Activated CD4-positive, CD25-positive, alpha-beta regulatory T cell treated with anti-CD3 and anti-CD28 coated beads, Interleukin-2, amount 50 U/mL, for 72 hours (primary cell): ENCODE measurements at places on chromosomes 7 and 10.

DNA sequence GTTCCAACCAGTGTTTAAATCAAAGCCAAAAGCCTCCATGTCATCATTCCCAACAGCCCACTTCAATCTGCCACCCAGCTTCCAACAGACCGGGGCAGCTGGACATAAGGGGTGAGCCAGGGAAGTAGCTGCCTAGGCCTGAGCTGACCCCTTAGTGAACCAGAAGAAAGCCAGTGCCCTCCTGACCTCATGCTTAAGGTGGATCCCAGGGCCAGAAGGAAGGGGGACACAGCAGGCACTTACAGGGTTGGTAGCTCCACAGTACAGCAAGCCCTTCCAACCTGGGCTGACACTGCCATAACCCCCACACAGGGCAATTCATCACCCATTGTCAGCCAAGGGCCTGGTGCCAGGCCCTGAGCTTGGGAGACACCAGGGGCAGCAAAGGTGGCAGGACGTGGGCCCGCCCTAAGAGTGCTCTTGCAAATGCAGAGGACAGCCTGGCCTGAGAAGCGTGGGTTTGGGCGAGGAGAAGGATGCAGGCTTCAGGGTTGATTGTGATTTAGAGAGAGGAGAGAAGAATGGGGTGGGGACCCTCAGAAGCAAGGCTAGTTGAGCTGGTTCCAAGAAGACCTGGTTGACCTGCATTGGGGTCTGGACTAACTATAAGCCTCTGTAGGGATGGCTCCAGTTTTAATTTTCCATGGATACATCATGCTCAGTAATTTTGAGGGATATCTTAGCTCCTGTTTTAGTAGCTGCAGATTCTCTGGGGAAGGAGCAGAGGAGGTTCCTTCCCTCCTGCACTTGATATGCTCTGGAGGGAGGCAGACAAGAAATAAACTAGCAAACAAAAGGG lies 3.1 kb upstream of the CYP26A1 start:
- DNase-seq = no peak

DNA sequence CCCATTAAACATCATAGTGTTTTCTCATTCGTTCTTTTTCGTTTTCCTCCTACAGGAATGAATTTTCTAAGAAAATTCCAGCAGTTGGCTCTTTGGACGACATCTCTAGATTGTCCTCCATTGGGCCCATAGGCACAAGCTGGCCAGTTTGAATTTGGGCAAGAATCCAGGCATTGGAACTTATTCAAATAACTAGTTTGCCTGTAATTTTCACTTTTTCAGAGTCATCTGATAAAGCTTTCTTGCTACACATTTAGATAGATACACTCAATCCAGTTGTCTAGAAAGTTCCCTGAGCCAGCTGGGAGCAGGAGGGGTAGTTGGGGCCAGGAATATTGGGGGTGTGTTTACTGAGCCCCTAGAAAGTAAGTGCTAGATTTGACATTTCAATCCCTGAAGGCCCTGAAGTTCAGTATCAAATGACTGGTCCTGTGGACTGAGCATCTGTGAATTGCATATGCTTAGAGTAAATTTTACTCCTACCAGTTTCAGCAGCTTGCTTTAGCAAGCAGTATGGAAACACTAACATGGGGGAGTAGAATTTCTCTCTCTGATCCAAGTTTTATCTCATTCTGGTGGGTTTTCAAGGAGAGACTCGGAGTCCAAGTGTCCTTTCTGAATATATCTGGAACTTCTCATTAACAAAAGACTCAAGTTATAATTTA lies 5.2 kb downstream of the EGFR start:
- no peak for DNase-seq

DNA sequence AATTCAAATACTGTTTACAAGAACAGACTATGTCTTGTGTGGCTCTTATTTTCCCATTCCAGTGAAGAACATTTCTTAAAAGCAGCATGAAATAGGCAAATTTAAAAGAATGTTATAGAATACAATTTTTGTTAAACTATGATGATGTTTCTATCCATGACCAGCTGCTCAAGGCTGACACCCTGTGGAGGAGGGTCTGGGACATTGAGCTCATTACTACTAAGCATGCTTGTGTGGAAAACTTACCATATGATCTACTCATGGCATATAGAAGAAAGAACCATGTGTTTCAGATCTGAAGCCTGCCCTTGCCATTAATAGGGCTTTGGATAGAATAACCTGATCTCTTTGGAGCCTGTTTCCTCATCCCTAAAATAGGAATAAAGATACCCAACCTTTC lies 125.0 kb downstream of the FOXP2 start:
- no peak for DNase-seq

GRCh38 chr10:126315494-126316177 lies 72.6 kb downstream of the ADAM12 start:
- DNase-seq = no peak

- no peak for DNase-seq
Measured at GRCh38 chr7:115216652-115217051, 294.8 kb downstream of the MDFIC start.

DNA sequence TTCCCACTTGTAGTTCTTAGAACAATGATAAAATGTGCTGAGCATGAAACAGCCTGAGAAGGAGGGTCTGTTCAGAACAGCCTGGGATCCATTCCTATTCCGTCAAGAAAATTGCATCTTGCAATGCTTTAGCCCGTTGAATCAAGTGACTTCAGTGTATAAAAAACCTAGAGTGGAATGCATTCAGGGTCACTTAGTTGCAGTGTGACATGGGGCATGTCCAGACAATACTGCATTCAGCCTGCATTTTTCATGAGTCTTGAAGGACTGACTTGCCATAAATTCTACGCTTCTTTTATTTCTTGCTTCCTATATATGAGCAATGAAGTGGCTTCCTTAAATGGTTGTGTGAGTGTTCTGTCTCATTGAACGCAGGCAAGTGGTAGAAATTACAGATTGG lies 758.3 kb upstream of the COBL start:
- DNase-seq = no peak

DNA sequence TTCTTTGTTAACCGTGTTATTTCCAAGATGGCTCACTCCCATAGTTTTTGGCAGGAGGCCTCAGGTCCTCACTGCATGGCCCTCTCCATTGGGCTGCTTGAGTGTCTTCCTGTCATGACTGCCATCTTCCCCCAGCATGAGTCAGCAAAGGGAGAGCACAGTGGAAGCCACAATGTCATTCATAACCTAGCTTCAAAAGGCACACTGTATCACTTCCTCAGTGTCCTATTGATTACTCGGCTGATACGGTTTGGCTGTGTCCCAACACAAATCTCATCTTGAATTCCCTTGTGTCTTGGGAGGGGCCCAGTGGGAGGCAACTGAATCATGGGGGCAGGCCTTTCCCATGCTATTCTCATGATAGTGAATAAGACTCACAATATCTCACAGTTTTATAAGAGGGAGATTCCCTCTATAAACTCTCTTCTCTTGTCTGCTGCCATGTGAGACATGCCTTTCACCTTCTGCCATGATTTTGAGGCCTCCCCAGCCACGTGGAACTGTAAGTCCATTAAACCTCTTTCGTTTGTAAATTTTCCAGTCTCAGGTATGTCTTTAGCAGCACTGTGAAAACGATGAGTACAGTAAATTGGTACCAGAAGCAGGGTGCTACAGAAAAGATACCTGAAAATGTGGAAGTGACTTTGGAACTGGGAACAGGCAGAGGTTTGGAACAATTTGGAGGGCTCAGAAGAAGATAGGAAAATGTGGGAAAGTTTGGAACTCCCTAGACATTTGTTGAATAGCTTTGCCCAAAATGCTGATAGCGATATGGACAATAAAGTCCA lies 106.5 kb downstream of the PRLHR start:
- no peak for DNase-seq

- no peak for DNase-seq
Measured at GRCh38 chr7:77326131-77326530, 90.0 kb downstream of the GSAP start.

DNA sequence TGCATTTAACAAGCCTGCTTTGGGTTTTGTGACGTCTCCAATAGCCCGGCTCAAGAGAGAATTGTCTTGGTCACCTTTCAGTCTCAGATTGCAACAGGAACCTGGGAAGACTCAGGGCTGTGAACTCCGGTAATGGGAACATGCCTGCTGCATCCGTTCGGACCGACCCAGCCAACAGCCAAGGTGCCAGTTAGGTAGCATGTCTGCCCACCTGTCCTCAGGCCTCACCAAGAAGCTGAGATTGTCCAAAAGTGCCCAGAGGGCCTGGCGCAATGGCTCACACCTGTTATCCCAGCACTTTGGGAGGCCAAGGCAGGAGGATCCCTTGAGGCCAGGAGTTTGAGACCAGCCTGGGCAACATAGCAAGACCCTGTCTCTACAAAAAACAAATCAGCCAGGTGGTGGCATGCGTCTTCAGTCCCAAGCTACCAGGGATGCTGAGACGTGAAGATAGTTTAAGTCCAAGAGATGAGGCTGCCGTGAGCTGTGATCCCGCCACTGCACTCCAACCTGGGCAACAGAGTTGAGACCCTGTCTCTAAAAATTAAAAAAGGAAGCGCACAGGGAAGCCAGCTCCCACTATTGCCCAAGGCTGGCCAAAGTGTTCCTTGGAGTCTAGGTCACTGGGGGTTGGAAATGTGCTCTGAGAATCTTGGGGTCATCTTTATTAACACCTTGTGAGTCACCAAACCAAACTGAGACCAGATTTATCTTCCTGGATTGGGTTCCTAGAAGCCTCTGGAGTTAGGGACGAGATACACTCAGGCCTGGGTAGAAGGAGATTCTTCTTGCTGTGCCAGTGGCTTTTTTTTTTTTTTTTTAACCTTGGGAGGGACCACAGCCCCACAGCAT lies 26.9 kb downstream of the BAG3 start:
- no peak for DNase-seq

GRCh38 chr10:2494399-2494798 lies 572.9 kb upstream of the PFKP start:
- DNase-seq = no peak

DNA sequence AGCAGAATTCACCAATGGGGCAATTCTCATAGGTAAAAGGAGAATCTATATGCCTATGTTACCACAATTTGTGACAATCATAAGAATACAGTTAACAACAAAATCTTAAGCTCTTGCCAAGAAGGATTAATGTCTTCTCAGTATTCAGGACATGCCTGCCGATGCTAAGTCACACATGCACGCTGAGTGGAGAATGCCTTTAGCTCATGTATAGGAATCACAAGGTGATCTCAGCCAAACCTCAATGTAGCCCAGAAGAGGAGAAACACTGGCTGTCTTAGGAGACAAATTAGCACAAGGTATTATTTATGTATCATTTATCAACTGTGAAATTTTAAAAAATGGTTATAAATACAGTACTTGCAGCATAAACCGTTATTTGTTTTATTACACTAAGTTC lies 2.7 kb downstream of the HTR7 start:
- no peak for DNase-seq
